NCI-H2081 treated with DMSO at 0.1 percent for 48 hours (cell line): ENCODE measurements at places on chromosomes 3 and 15.
A peak's percentile ranks its signal among the peaks of the same experiment; 100 is the strongest.

GRCh38 chr3:167978486-167978885 lies 117.2 kb downstream of the GOLIM4 start:
- DNase-seq = no peak

- DNase-seq = no peak
These were observed 223.6 kb upstream of the SETMAR start for GRCh38 chr3:4079339-4080195.

GRCh38 chr3:156605686-156606605 lies 51.0 kb upstream of the SSR3 start:
- peak; percentile 13 for DNase-seq

DNA sequence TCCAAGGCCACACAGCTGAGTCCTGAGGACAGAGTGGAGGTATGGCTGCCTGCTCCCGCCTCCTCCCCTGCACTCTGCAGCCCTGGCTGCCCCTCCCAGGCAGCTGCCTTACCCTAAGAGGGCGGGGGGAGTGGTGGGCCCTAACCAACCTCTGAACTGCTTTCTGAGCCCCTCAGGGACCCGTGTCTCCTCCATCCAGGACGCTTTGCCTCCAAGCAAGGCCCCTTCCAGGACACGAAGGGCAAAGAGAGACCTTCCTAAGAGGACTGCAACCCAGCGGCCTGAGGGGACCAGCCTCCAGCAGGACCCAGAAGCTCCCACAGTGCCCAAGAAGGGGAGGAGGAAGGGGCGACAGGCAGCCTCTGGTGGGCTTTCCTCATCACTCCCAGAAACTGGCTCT lies 7.6 kb downstream of the NEIL1 start:
- no peak for DNase-seq

- DNase-seq = peak; percentile 66
These were observed 130.6 kb upstream of the MEF2A start for GRCh38 chr15:99435113-99435695.

GRCh38 chr3:112489674-112490479 lies 9.4 kb downstream of the BTLA start:
- no peak for DNase-seq

DNA sequence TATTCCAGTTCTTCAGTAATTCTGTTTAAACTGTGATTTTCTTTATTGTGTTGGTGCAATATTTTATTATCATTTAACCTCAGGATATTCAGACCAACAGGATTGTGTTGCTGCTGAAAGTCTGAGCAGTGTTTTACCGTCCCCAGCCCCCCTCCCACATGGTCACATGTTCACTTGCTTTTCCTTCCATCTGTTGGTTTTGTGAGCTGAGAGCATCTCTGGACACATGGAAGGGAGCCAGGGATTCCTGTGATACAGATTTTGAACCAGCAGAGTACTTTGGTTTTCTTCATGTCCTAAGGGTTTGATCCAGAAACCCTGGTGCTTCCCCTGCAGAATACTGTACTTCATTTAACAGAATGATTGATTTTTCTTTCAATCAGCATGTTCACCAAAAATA lies 11.9 kb downstream of the ARRDC4 start:
- no peak for DNase-seq

DNA sequence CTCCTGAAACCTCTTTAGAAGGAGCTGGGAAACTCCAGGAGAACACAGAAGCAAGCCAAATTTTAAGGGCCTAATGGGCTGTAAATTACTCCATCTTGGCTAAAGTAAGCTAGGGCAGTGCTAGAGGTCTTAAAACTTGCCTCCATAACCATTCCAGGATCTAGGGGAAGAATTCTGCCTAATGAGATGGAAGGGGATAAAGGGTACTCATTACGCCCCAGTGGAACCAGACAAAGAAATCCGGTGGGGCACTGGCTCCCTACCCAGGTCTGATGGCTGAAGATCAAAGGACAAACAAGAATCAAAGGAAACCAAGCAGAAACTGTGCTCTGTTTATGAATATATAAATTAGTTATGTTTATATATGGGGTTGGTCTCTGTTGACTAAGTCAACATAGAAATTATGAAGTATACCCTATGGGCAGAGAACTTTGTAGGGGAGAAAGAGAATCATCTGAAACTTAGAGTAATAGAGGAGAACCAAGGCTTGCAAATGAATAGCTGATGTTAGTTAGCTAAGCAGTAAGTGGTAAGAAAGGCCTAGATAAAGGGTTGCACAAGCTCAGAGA lies 57.8 kb downstream of the NCEH1 start:
- no peak for DNase-seq

GRCh38 chr3:196585044-196585757 lies 16.7 kb downstream of the FBXO45 start:
- no peak for DNase-seq

GRCh38 chr3:172832983-172833382 lies 82.5 kb downstream of the ECT2 start:
- no peak for DNase-seq

DNA sequence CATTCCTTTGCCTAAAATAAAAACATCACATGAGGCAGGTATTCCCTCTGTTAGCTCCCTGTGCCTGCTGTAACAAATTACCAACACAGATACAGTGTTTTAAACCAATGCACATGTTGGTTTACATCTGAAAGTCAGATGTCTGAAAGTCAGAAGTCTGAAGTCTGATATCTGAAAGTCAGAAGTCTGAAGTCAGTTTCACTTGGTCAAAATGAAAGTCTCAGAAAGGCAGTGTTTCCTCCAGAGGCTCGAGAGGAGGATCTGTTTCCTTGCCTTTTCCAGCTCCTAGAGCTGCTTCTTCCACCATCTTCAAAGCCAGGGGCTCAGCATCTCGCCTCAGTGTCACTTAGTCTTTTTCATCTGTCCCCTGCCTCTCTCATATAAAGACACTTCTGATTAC lies 22.0 kb downstream of the SST start:
- DNase-seq = no peak

- no peak for DNase-seq
These were observed 220.9 kb upstream of the BHLHE40 start for GRCh38 chr3:4758249-4758860.

DNA sequence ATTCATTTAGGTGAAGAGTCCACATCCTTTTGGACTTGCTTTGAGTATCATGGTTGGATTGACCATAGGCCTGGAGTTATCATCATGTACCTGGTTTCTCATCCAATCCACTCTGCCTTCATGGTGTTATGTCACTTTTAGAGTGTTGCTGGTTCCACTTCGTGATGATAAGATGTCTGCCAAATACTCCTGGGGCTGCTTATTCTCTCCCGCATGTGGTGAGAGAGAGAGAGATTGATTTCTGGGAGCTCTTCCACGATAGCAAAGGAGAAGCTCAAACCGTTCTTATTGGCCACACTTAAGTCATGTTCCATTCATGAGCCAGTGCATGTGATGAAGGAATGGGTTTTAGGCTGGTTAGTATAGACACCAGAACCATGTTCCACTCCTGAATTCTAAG lies 47.6 kb downstream of the MITF start:
- no peak for DNase-seq

DNA sequence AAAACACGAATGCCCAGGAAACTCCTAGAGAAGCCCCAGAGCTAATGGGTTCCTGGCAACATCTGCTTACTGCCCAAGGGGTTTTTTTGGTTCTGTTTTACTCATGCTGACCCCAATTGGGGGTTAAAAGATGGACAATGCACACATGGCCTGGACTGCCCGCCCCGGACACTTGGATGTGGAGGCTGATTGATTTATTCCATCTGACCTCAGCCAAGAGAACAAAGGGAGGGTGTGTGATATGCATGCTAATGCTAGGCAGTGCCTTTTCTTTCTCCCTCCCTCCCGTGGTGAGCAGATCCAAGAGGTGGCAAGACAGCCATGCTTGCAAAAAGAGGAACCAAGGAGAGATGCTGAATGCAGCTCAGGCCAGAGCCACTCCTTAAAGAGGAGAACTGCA lies 3.3 kb upstream of the LRTM1 start:
- DNase-seq = no peak

GRCh38 chr3:107977221-107978130 lies 113.4 kb downstream of the CD47 start:
- DNase-seq = no peak

DNA sequence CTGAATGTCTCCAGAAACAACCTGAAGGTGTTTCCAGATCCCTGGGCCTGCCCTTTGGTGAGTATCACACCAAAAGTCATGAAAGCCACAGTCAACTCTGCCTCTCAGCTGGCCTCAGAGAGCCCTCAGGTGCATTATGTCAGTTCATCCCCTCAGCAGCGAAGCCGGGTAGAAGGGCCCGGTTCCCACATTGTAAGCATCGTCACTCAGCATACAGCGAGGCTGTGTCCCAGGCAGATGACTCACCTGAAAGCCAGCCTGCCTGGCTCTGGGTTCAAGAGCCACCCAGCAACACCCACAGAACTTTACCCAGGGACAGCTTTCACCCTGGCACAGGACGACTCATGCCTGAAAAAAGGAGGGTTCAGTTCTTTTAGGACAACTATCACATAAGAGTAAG lies 91.6 kb downstream of the LRRK1 start:
- DNase-seq = no peak

- no peak for DNase-seq
These were observed 48.7 kb downstream of the NUP210 start for GRCh38 chr3:13371100-13372075.

- DNase-seq = no peak
These were observed 83.6 kb downstream of the WDR72 start for GRCh38 chr15:53675832-53676231.
